Effector CD4-positive, alpha-beta T cell (primary cell): ENCODE measurements at places on chromosomes 12 and 14.

DNA sequence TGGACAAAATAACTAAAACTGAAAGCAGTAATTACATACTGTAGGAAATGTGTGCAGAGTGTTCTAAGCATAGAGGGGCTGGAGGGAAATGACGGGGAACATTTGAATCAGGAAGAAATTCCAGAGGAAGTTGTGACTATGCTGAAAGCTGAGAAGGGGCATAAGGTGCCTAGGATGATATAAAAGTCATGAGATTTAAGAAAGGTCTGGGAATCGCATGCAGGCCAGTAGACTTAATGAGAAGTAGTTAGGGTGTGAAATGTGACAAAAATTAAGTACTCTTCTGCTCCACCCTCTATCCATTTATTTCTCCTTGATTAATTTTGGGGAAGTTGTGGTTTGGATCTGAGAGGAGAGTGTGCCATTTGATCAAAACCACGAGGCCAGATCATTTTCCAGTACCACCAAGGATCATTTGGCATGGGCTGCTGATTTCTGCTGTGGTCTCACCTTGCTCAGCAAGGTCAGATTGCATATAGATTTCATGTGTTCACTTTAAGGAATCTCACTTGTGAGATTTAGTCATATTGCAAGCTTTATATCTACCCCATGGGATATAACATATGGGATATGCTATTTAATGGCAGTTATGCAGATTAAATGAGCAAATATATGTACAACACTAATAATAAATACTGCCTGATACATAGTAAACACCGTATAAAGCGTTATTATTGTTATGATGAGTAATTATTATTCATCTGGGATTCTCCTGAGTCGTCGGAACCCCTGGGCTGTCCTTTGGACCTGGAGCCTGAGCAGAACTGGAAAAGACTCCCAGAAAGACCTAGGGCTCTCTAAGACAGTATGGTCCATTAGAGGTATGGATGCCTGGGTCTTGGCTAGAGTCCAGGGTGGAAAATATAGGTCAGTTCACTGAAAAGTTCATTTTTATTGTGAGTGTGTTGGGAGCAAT, 72.3 kb downstream of the SRGAP1 start:
- DNase-seq, result no peak

- DNase-seq, result no peak
Measured at GRCh38 chr12:16323010-16323409, 24.4 kb upstream of the MGST1 start.

DNA sequence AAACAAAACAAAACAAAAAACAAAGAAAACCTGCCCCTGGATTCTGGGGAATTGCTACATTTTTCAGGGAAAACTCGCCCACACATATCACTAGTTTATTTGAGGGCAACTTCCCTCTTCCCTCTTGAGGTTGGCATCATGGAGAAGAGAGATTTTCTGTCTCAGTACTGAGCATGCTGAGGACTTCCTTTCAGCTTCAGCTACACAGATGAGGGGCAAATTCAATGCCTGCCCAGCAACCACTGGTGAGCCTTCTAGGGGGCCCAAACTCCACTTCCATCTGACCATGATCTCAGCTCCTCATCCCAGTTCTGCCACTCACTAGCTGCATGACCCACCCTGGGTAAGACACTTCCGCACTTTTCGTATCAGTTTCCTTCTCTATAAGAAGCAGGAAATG, 63.1 kb upstream of the SCN8A start:
- no peak for DNase-seq

- no peak for DNase-seq
Measured at GRCh38 chr12:104637604-104638003, 180.9 kb downstream of the CHST11 start.

DNA sequence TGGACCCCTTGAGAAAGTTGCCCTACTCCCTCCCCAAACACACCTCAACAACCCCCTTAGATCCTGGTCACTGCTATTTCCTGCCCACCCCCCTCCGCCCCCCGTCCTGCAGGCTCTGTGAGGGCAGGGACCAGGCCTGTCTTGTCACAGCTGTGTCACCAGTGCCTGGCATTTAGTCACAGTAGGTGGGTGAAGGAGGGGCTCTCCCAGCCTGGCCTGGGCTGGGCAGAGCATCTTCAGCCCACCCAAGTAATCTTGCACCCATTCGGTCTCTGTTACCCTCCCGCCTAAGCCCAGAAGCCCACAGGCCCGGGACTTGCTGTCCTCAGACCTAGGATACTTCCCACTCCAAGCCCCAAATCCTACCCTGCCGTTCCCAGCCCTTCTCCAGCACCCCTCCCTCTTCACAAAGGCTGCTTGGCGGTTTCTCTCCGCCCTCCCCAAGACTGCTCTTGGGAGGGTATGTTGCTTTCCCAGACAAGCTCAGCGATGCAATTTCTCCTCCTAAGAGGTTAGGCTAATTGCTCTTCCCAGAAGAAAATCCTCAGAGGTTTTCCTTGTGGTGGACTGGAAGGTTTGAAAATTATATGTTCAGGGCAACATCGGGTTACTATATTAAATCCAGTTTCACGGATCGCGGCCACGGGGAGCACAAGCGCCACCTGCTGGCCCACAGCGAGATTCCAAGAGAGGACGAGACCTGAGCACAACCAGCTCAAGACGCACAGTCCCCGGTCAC, 50.8 kb upstream of the ZFP36L1 start:
- DNase-seq, result peak; percentile 72

GRCh38 chr12:58496411-58497190, 423.7 kb downstream of the LRIG3 start:
- no peak for DNase-seq

DNA sequence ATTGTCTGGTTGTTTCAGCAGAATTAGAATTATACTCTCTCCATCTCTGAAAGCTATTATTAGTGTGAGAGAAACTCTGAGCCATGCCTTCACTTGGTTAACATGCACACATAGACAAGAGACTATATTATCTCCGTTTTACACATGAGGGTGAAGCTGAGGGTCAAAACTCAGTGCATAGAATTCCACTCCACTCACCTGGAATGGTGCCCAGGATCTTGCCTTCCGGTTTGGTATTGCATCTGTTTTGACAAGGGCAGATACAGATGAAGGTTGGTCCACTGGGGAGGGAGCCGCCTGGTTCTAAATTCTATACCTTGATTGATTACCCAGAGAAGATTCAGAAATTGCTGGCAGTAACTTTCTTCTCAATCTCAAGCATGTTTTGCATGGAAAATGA, 149.5 kb upstream of the PELI2 start:
- DNase-seq, result no peak

GRCh38 chr14:101132051-101132571, 228.6 kb upstream of the RTL1 start:
- DNase-seq, result no peak

GRCh38 chr12:14564336-14564959, 3.2 kb downstream of the PLBD1 start:
- DNase-seq, result no peak

DNA sequence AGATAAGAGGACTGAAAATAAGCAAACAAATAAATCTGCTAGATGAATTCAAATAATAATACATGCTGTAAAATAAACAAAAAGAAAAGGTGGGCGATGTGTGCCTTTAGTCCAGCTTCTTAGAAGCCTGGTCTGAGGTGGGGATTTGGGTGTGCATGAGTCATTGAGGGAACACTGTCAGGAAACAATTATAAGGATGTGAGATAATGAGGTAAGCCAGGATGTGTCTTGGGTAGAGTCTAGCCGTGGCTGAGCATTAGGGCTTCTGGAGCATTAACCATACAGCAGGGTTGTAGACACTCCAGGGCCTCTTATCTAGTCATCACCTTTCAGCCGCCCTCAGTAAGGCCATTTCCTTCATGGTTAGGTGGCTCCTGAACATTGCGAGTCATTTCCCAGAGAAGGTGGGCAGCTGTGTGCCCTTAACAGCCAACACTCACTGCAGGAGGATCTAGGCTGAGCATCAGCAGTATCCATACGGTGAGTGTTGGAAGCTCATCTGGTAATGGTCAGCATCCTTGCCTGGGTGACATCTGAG, 405.6 kb downstream of the GLT1D1 start:
- no peak for DNase-seq

- DNase-seq, result peak; percentile 83
Measured at GRCh38 chr12:51368640-51369517, 22.3 kb downstream of the GALNT6 start.

- peak; percentile 40 for DNase-seq
Measured at GRCh38 chr12:4148418-4149056, 125.0 kb upstream of the CCND2 start.

- DNase-seq, result no peak
Measured at GRCh38 chr12:53500142-53500775, 824 bp upstream of the TARBP2 start.

DNA sequence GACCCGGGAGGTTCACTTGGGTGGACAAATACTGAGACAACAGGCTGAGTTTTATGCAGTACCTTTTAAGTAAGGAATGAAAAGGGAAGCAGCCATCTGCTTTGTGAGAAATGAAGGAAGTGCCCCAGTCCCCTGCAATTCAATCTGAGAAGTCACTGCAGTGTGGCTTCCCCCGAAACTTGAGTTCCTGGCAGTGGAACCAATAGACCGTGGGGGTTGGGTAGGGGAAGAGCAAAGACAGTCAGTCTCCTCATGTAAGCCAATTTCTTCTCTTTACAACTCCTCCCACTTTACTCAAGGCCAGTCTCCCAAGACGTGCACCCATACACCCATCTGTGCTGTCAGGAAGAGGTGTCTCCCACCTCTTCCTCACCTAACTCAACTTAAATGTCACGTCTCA, 206.5 kb downstream of the BCAT1 start:
- DNase-seq, result no peak

- no peak for DNase-seq
Measured at GRCh38 chr12:42565633-42566032, 23.9 kb downstream of the PRICKLE1 start.

DNA sequence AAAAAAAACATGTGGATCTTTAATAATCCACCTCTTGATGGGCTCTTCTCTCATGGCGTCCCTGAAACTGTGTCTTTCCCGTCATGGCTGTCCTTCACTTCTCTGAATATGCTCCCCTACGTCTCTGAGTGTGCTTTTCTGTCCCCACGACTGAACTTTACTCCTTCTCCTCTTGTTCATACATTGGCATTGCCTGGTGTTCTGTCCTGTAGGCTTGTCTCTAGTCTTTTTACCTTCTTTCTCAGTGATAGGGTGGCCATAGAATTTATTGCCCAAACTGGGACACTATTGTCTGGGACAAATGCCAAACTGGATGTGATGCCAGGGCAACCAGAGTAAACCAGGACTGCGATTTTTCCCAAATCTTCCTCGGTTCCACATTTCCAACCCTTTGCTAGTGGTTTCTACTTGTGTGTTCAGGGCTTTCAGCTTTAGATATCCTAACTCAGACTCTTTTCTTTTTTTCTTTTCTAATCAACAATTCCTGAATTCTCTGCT, 202.2 kb downstream of the ATP23 start:
- DNase-seq, result no peak

DNA sequence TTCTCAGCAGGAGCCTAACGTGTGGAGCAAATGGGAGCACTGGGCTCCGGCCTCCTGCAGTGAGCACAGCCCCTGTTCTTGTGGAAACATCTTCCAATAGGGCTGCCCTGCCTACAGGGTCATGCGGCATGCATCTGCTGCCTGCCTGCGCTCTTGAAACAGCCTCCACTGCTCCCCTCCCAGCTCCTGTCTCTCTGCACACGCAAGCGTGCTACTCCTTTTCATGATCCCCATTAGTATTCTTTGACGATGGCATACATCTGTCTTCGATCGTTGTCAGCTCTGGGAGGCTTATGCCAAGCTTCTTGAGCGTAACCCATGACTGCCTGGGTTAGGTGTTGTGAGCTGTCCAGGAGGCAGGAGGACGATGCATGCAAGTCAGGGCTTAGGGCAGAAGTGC, 23.1 kb downstream of the NTF3 start:
- DNase-seq, result no peak

DNA sequence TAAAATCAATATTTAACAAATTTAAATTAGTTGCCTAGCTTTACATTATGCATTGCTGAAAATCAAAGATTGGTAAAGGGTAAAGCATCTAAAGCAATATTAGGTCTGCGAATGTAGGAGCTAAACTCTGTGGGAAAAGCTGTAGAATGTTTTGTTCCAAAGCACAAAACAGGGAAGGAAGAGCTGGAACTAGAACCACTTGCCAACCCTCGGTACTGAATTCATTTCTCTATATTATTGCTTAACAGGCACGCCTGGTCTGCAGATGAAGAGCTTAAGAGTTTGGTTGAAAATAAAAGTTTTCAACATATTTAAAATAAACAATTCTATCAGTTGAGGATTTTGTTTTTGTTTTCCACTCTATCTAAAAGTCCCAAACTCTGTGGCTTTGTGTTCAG, 1252.8 kb upstream of the SEL1L start:
- DNase-seq, result no peak

- DNase-seq, result no peak
Measured at GRCh38 chr12:49583366-49584094, 15.6 kb upstream of the MCRS1 start.

DNA sequence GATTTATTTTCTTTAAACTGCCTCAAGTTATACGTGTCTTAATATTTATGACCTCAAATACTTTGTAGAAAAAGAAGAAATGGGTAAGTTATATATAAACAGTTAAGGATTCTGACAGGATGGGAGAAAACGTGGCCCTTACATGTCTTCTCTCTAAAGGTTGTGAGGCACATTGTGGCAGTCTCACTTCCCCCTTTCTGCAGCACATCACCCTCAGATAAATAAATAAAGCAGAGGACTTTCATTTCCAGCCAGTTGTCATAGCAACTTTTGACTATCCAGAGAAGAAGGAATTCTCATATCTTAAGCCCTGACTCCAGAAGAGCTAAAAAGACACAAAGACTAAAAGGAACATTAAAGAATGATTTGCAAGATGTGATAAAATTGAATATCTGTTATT, 28.8 kb upstream of the CEP83 start:
- DNase-seq, result no peak

GRCh38 chr12:59075968-59076490, 155.7 kb upstream of the LRIG3 start:
- DNase-seq, result no peak

GRCh38 chr12:79859646-79860045, 75.3 kb downstream of the PPP1R12A start:
- no peak for DNase-seq

- DNase-seq, result no peak
Measured at GRCh38 chr14:69241577-69241976, 18.4 kb upstream of the GALNT16 start.

DNA sequence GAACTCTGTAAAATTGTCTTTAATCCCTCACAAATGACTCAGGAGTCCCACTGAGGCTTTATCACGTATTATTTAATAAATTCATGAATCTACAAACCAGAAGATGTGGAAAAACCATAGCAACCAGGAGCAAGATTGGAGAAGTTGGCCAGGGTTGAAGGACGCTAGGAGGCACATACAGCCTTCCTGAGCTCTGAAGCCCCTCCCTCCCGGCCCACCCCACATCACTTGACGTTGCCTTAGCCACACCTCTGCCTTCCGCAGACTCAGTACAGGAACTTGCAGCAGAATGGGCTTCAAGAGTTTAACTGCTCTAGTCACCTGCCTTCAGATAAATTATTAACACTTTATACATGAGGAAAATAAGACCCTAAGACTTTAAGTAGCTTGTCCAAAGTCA, 33.9 kb downstream of the SLC35F4 start:
- no peak for DNase-seq

GRCh38 chr12:126108247-126108646, 1043.0 kb downstream of the AACS start:
- DNase-seq, result no peak

- no peak for DNase-seq
Measured at GRCh38 chr12:104105461-104105860, 32.5 kb downstream of the NFYB start.
